NCI-H187 treated with DMSO at 0.1 percent for 48 hours (cell line): ENCODE measurements at places on chromosomes 13 and 19.

DNA sequence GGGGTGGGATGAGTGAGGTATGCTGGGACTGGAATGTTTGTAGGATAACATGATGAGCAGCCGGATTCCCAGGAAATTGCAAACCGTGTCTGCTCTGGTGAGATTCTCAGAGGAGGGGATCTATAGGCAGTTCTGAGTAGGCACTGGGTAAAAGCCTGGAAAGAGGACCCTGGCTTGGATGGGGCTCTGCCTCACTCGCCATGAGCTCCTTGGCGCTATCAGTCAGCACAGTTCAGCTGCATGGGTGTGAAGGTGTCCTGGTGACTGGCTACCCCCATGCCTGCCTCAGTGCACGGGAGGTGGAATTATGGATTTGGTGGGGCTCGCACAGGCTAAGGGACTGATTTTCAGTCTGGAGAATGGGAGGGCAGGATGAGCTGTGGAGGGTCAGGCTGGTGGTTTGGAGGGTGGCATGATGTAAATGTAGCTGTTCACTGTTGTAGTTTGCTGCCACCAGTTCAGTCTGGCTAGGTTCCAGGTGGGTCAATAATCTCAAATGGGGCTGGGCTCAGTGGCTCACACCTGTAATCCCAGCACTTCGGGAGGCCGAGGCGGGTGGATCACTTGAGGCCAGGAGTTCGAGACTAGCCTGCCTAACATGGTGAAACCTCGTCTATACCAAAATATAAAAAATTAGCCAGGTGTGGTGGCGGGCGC, 9.2 kb upstream of the ZNF627 start:
- DNase-seq: no peak

- no peak for DNase-seq
These were observed 25.9 kb downstream of the GRIN2D start for GRCh38 chr19:48419158-48419920.

DNA sequence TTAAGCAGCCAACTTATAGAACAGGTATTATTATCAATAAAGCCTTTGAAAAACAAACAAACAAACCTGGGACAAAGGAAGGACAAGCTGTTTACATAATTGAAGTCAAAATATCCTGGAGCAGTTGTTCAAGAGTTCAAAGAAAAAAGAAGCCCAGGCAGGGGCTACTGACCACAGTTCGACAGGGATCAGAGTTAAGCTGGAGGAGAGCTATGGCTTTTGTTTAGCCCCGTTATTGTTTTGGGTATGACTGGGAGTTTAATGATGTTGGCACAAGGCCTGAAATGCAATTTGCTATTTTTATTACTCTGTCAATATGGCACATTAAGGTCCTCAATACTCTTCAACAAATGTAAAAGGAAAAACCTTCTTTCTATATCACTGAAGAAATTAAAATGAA, 624.4 kb upstream of the KLHL1 start:
- DNase-seq: peak; percentile 39

DNA sequence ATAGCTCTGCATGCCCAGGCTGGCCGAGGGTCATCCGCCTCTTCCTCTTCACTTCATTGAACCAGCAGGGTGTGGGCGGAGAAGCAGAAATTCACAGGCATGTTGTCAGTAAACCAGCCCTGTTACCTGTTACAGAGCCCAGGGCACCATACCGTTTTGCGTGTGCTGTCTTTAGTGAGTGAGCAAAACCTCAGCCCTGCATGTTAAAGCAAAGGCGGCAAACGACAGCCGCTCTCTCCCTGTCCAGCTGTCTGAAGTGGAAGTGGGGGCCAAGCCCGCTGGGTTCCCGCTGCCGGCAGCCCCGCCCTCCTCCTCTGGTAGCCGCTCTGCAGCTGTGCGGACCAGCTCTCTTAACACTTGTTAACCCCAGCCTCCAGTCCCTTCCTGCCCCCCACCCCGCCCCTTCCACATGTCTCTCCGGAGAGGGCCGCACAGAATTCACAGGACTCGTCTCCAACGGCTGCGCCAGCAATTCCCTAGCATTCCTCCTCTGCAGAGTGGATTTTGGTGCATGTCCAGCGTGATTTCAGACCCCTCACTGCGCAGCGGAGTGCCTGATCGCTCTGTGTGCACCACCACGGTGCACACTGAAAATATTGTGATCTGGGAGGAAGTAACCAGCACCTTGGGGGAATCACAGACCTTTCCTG, 12.7 kb downstream of the KLHL26 start:
- no peak for DNase-seq

- DNase-seq: no peak
These were observed 53.1 kb downstream of the ATP7B start for GRCh38 chr13:51958217-51958547.

- no peak for DNase-seq
These were observed 75.2 kb upstream of the UBL3 start for GRCh38 chr13:29925457-29926097.

GRCh38 chr19:44765033-44765948, 12.4 kb upstream of the CBLC start:
- no peak for DNase-seq
